H54 (cell line): ENCODE measurements at places on chromosomes 6 and 20.

DNA sequence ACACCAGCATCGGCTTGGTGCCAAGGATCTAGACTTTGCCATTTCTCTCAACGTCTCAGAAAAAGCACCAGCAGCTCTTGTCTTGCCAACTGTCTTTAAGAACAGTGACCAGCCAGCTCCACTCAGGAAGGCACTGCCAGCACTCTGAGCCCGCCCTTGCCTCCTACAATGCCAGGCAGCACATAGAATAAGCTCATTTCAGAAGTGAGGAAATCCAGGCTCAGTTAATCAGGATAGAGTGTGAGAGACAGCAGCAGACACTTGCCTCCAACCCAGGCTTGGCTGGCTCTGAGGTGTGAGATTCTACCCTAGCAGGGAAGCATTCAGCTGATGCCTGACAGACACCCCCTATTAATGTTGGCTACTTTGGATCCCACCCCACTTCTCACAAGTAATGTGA lies 4.3 kb upstream of the SYNDIG1 start:
- no peak for DNase-seq

DNA sequence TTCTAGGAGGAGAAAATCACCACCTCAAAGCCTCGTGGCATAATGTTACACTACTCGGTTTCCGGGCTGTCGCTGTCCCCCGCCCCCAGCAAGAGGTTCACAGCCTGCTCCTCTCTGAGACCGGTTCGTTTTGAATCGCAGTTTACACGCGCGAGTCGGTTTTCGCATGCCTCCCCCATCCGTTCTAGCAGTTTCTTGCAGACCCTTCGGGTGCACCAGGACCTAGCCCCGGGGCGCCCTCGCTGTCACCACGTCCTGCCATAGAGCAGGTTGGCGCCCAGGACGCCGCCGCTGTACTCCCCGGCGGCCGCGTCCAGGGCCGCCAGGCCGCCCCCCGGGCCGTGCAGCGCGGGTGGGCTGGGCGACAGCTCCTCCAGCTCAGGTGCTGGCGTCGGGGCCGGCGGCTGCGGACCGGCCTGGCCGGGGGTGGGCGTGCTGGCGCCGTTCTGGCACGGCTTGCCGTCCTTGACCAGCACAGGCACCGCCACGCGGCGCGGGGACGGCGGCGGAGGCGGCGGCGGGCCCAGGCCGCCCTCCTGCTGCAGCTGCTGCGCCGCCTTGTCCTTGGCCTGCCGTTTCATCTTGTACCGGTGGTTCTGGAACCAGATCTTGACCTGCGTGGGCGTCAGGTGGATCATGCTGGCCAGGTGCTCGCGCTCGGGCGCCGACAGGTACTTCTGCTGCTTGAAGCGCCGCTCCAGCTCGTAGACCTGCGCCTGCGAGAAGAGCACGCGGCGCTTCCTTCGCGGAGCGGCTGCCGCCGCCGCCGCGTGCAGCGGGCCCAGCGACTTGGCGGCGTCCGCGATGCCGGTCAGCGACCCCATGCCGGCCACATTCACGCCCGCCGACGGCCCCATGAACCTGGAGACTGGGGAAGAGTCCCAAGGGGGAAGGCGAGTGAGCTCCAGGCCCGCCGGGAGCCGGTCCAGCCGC lies 1.4 kb downstream of the NKX2-4 start:
- DNase-seq, result no peak

- no peak for DNase-seq
Observed at GRCh38 chr6:48449002-48449401, 338.0 kb upstream of the PTCHD4 start.

- DNase-seq, result no peak
Observed at GRCh38 chr20:15446373-15446772, 1109.0 kb upstream of the FLRT3 start.

DNA sequence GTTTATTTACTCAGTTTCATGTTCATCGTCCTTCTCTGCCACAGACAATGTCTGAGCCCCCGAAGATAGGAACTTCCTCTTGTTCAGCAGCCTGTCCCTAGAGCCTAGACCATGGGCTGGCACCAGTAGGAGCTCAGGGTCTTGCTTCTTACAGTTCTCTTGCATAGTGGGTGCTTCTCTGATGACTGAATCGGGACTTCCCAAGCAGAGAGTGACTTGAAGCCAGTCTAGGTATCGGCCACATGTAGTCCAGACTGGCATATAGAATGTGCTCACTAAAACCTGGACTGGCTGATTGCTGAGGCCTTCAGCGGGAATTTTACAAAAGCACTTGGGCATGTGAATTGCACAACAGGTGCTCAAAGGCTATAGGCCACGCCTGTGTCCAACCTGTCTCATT lies 52.0 kb downstream of the PRDM1 start:
- no peak for DNase-seq

GRCh38 chr6:39107034-39107433 lies 8.0 kb downstream of the SAYSD1 start:
- DNase-seq, result no peak

- no peak for DNase-seq
Observed at GRCh38 chr6:137241481-137242038, 22.4 kb upstream of the IFNGR1 start.

- DNase-seq, result no peak
Observed at GRCh38 chr20:62050166-62051120, 15.2 kb downstream of the TAF4 start.

DNA sequence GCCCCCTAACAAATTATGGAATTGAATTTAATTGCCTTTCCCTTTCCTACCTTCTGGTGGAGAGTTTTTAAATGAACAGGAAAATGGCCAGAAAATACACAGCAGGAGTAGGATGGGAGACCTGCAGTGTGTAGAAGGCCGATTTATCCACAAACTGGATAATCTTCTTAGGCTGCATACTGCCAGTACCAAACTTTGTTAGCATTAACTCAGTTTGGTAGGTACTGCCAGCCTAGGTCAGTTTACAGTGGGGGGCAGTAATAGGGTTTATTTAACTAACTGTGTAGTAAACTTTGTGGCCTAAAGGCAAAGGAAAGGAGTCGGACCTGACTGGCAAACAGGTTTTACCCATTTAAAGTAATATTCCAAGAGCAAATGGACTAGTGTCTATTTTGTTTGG lies 4.6 kb downstream of the NCOA3 start:
- DNase-seq, result no peak

- no peak for DNase-seq
Observed at GRCh38 chr20:53763707-53764414, 170.2 kb upstream of the ZNF217 start.

GRCh38 chr20:5170341-5170740 lies 43.5 kb downstream of the CDS2 start:
- DNase-seq, result no peak

GRCh38 chr6:15974817-15975216 lies 154.1 kb upstream of the MYLIP start:
- no peak for DNase-seq

DNA sequence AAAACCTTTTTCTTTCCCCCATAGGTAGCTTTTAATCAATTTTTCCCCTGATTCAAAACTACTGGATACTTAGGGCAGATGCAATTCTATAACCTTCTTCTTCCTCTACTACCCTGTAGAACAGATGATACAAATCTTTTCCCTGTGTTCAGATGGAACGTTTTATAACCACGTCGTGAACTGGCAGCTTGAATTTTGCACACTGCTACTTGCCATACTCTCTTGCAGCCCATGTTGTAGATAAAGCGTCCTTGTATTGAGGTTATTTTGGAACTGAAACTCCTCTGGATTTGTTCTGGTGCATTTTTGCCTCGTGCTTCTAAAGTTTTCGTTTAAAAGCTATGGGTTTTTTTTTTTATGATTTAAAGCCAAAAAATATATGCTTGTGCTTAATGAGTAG lies 440.2 kb downstream of the RFPL4B start:
- no peak for DNase-seq

DNA sequence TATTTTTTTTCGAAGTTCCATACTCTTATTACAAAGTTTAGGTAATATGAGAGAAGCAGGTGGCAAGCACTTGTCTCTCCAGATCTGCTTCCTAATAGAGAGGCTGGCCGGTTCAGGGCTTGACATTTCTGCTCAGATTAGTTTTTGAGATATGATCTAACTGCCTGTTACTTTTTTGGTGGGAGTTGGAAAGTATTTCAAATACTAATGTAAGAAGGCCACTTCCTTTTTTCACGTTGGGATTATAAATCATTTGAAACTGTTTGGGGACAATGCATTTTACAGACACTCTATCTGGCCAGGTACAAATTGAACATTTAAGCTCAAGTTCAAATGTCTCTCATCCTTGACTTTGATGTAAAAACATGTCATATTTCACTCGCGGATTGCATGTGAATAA lies 222.1 kb upstream of the SULF2 start:
- DNase-seq, result no peak
